ENCODE measurements at places on chromosomes 4 and X.

DNA sequence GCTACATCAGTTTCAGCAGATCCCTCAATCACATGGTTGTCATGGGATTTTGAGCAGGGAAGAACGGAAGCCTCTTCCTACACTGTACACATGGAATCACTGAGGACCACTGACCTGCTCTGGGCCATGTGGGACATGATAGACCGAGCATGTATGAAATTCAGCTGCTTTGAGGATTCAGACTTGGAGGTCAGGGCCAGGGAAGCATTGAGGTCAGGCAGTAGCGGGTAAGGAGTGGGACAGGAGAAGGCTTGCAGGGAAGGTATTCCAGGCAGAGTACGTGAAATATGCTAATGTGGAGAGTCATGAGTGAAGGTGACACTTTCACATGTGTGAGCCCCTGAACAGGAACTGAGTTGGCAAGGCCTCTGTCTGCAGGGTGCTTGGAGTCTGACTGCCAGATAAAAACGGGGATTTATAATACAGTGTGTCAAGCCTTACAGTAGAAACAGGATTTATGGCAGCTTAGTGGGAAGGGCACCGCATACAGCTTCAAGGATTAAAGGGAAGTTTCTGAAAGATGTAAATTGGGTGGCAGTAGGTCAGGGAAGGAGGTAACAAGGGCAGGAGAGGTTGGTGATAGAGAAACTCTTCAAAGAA lies 111.7 kb downstream of the STK32B start:
- DNase-seq = no peak

DNA sequence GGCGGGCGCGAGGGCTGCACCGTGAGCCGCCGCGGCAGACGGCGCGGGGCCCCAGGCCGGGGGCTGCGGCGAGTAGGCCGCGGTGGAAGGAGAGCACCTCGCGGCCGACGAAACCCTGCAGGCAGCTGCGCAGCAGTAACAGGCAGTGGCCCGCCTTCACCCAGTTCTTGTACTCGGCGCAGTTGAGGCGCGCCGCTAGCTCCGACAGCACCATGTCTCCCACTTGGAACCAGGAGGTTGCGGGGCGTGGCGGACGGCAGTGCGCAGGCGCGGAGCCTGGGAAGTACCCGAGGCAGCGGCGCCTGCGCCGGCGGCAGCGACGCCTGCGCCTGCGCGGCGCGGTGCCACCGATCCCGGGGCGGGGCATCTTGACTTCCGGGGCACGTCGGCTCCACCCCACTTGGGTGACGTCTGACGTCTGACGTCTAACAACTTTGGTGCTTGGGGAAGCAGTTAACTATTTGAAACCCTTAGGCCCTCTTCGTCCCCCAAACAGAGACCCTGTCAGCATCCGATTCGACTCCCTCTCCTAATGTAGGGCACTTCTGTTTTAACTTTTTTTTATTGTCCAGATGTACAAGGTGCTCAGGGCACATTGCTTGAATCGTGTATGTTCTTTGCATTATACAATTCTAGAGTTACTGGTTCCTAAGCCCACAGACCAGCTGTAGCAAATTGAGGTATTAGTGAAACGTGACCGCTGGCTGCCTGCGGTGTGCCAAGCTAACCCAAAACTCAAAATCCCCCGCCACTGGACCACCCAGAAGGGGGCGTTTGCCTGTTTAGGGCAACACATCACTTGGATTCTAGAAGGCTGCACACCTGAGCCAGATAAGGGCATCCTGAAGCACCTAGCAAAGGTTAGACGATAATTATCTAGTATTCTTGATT lies at the start of gene CXorf38:
CXorf38 (minus strand) TSS at position 255 of the 891 bp plus-strand sequence; CDS start at position 214, 41 bp downstream.
- DNase-seq = peak; percentile 92

DNA sequence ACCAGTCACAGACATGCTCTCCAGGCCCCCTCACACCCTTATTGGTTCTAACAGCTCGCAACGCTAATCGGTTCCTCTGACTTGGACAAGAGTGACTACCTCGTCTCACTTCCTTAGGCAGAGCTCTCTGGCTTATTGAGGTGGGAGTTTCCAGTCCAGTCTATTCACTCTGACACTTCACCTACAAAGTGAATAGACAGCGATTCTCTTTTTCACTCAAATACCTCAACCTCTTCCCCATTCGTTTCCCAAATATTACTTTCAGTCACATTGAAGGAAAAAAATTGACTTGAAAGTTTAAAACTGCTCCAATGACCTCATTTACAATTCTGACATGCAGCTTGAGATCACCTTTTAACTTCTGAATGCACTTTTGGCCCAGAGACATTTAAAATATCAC lies 17.7 kb downstream of the HELT start:
- no peak for DNase-seq

- no peak for DNase-seq
These were observed 179.9 kb downstream of the NHS start for GRCh38 chrX:17554914-17555313.

DNA sequence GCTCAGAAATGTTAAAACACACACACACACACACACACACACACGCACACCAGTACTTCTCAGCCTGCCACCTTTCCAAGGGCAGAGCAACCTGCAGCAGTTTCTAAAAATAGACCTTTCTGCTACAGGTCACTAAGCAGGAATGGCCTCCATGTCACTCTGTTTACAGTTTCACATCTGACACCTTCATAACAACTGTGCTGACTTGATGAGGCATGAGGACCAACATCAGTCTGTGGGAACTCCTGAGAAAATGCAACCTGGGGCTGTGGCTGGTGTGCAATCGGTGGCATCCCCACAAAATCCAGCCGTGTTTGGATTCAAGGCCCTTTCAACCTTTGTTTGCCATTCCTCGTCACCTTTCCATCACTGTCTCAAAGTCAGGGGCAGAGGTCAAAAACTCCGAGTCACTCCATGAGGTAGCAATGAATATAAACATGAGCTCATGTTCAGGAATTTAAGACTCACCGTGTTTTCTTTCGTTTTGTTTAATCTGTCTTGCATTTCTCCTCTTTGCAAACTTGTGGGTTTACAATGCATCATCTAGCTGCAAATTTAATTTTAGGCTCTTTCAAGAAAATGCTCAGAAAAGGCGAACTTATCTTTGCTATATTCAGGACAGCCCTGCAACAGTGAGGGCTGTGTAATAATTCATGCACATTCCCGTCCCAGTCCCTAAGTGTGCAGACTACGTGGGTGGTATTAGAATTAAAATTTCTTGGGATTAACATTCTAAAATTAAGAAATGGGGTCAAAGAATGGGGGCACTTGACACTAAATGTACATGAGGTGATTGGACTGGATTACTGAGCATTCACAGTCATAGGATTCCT lies 135.3 kb downstream of the SHROOM3 start:
- no peak for DNase-seq

All from CD4-positive, alpha-beta T cell treated with Interleukin-17A for 1 hour (primary cell).